EL (cell line): ENCODE measurements at places on chromosomes 6 and 20.

DNA sequence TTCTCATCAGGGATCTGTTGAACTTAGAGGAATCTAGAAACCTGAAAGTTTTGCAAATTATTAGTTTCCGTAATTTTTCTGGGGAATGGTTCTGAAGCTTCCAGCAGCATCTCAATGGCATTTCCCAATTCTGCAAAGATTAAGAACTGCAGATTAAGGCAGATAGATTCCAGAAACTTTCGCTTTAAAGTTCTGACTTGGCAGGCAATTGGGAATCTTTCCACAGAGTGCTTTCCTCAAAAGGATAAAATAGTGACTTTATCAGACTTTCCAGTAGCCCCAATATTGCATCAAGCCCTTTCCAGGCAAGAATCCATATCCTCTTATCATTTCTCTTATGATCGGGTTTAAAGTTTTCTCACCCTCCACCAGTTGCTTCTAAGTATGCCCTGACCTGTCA lies 261.1 kb downstream of the FNDC1 start:
- DNase-seq, result no peak

DNA sequence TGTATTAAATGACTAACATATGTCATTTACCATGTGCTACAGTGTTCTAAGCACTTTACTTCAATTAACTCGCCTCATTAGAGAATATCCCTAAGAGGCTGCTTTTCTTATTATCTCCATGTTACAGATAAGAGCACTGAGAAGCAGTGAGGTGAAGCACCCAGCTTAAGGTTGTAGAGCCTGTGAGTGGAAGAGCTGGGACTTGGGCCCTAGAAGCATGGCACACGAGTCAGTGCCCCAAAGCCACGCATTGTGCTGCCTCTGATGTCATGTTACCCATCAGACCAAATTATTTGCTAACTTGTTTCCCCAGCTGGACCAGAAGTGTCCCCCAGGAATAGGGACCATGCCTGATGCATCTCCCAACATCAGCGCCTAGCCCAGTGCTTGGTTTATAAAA lies 34.1 kb downstream of the POFUT1 start:
- no peak for DNase-seq

- DNase-seq, result no peak
Observed at GRCh38 chr6:126531840-126532239, 191.9 kb downstream of the CENPW start.

DNA sequence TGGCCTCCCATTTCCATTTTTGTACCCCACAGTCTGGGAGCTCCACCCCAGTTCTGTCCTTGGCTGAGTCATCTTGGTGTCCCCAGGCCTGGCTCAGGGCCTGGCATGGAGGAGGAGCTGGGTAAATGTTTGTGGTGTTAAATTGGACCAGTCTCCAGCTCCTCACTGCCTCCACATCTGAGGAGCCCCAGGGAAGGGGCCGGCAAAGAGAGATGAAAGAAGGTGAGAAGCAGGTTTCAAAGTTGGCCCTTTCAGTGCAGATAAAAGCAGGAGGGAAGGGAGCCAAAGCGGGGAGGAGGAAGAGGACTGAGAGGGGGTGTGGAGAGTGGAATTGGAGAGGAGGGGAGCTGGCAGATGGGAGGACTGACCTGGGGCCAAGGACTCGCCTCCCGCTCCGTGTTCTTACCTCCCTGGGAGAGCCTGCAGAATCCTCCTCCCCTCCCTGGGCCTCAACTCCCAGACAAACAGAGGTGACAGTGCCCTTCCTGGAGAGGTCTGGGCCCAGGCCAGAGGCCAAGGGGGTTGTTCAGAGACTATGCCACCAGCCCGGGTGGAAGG lies 89.0 kb downstream of the CD40 start:
- DNase-seq, result no peak

- no peak for DNase-seq
Observed at GRCh38 chr20:41366546-41367392, at the start of gene EMILIN3. EMILIN3 (minus strand) TSS chr20:41366818; CDS start chr20:41366634, 184 bp downstream.

DNA sequence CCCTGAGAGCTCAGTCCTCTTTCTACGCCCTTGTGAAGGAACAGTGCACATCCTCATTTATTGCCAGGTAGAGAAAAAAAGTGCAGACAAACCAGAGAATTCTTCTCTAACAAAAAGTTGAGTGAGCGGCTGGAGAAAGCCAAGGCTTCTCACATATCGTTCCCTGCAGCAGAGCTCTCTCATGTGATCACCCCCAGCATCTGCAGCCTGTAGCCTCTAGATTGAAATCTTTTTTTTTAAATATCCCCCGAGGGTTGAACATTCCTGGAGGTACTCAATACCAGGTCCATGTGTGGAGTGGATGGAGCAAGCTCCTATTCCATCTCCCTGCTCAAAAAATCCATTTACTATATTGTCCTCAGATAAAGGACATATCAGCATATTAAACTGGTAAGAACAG lies 22.9 kb upstream of the ZNF133 start:
- no peak for DNase-seq

GRCh38 chr6:44237813-44238433 lies 9.0 kb upstream of the HSP90AB1 start:
- DNase-seq, result peak; percentile 74

DNA sequence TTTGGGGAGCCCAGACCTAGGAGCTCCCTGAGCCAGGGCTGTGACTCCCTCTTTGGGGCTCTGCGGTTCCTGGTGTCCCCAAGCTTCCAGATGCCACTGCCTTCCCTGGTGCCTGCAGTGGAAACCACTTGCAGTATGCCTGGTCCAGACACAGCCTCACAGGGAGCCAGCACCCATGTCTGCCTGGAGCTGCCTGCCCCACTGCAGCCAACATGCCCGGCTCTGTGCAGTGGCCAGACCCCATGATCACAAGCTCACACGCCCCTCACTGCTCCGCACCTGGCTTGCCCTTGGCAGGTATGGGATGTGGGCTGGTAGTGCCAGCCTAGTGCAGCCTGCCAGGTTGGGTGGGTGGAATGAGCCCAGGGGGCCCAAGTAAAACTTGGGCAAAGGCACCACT lies 644.8 kb downstream of the HTR1B start:
- DNase-seq, result no peak

DNA sequence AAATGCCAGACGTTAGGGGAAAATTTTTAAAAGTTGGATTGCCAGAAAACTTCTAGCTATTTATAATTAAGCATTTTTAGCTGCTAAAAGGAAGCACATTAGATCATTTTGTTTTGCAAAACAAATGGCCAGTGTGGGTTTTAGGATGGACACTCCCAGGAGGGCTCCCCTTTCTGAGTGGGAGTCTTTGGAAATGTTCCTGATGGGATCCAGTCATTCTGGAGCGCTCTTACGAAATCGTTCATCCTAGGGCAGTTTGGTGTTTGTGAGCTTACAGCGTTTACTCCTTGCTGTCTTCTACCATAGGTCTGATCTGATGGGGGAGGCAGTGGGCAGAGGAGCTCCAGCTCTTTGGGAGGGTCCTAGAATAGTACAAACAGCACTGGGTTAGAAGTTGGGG lies 14.7 kb downstream of the GNAS start:
- no peak for DNase-seq

DNA sequence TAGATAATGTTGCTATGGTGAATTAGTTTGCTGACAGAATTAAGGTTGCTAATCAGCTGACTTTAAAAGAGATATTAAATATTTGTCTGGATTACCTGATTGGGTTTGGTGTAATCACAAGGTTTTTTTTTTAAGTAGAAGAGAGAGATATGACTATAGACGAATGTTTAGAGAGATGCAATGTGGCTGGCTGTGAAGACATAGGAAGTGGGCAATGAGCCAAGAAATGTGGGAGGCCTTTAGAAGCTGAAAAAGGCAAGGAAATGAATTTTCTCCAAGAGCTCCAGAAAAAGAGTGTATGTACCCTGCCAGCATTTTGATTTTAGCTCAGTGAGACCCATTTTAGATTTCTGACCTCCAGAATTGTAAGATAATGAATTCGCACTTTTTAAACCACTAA lies 598.3 kb downstream of the PKHD1 start:
- no peak for DNase-seq
